ENCODE measurements at places on chromosomes 3 and 15.

GRCh38 chr15:48510976-48511375 is 134.5 kb downstream of the FBN1 start:
- DNase-seq: no peak

GRCh38 chr15:31402003-31402402 is 75.4 kb downstream of the KLF13 start:
- no peak for DNase-seq

DNA sequence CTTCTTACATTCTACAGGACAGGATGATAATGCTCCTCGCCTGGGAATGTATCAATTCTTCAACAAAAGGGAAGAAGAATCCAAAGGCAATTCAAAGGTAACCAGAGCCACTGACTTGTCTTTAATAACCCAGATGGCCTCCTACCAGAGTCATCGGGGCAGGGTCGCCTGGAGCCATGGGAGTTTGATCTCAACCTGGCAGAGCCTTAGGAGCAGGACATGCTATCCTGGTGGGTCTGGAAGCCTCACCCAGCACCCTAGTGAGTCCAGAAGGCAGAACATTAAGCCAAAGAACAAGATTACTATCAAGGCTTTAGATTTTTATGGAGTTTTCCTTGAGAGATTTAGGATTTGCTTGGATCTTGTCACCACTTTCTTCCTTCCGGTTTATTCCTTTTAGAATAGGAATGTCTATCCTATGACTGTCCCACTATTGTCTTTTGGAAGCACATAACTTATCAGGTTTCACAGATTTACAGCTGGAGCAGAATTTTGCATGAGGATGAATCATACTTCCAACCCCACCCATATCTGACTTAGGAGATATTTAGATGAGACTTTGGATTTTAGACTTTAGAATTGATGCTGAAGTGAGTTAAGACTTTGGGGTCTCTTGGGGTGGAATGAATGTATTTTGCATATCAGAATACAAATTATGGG is 330.3 kb upstream of the GOLIM4 start:
- no peak for DNase-seq

DNA sequence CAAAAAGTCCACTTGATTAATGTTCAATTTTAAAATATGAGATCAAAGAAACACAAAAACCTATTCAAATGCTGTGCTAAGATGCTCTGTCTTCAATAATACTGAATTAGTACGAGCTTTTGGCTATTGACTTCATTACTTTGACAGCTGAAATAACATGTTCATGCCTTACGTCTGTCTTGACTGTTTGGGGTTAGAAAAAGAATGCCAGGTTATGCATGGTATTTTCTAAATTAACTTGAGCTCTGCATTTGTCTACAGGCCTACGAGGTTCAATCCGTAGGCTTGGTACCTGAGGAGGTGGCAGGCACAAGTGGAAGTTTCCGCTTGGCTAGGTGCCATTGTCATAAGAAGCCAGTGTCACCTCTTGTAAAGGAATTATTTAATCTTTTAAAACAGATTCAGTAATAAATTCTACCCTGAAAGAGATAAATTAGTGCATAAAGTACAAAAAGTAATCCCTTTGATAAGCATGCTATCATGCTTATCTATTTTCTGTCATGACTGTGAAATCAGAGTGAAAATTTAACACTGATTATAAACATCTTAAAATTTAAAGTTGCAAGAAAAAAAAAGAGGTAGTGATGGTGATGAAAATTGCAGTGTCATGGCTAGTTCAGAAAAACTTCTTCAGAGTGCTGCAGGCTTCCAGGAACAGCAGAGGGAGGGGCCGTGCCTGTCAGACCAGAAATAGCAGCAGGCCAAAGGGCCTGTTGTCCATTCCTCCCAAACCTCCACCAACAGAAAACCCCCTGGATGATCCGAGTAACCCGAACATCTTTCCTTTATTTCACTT is 115.7 kb downstream of the ARRDC4 start:
- no peak for DNase-seq

GRCh38 chr15:63348392-63348791 is 33.3 kb downstream of the CA12 start:
- DNase-seq: no peak

- DNase-seq: no peak
Observed at GRCh38 chr15:68782589-68783161, 38.0 kb downstream of the ANP32A start.

GRCh38 chr3:106268696-106269095 is 399.9 kb upstream of the CBLB start:
- DNase-seq: no peak

DNA sequence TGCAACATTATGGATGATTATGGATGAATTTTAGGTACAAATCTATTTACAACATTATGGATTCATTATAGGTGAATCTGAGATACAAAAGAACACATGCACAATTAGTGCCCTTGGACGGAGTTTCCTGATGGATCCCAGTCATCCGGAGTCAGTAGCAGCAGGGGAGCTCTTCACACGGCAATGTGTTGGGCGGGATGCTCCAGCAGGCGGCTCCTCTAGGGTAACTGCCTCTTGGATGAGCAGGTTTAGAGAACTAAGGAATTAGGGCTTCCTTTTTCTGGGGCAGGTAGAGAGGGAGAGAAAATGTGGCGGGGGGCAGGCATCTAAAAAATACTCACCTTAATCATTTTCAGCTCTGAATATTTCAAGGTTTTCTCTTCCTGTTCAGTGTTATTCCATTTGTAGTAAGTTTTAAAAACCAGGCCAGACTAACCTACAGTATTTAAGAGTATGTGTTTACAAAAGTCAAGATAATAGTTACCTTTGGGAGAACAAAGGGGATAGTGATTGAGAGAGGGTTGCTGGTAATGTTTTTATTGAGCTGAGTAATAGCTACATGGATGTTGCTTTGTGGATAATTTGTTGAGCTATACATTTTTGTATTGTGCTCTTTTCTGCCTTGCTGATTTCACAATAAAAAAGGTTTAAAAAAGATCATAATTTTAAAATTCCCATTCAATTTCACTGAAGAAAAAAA is 27.4 kb upstream of the GOLM2 start:
- DNase-seq: no peak
